ENCODE measurements at places on chromosomes 12 and 14.
A peak's percentile ranks its signal among the peaks of the same experiment; 100 is the strongest.

DNA sequence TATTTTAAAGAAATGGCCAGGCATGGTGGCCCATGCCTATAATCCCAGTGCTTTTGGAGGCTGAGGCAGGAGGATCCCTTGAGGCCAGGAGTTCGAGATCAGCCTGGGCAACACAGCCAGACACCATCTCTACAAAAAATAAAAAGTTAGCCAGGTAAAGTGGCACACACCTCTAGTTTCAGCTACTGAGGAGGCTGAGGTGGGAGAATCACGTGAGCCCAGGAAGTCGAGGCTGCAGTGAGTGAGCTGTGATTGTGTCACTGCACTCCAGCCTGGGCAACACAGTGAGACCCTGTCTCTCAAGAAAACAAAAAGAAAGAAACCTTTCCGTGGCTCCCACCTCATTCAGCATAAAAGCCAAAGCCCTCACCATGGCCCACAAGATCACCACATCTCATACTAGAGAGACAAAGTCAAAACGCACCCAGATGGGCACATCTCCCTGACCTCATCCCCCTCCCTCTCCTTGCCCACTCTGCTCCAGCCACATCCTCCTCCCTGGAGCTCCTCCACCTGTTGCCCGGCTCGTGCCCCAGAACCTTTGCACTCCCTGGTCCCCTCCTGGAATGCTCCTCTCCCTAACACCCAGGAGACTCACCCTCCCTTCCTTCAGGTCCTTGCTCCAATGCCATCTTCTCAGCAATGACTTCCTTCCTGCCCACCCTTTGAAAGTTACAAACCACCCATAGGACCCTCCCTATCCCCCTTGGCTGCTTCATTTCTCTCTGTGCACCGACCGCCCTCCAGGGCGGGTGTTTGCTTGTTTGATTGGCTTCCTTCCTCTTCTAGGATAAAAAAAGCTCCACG is 4.8 kb upstream of the SCARB1 start:
- no peak for DNase-seq

DNA sequence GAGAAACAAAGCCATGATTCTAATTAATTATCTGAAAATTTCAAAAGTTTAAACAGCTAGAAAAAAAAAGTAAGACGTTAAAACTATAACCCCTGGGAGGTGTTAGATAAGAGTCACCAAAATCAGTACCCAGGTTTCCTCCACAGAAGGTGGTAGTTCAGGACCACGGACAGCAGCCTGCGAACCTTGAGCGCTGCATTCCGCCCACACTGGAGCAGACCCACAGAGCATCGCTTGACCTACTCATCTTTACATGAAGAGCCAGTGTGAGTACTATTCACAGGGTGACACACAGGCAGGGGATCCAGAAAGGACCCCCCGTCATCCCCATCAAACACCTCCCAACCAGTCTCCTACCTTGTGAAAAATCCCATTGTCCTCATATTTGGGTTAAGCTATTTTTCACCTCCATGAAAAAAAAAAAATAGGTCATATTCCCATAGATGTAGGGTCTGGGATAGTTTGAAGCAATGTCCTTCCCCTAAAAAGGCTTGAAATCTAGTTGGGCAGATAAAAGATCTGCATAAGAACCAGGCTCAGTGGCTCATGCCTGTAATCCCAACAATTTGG is 8.8 kb upstream of the CHGA start:
- DNase-seq, result no peak

DNA sequence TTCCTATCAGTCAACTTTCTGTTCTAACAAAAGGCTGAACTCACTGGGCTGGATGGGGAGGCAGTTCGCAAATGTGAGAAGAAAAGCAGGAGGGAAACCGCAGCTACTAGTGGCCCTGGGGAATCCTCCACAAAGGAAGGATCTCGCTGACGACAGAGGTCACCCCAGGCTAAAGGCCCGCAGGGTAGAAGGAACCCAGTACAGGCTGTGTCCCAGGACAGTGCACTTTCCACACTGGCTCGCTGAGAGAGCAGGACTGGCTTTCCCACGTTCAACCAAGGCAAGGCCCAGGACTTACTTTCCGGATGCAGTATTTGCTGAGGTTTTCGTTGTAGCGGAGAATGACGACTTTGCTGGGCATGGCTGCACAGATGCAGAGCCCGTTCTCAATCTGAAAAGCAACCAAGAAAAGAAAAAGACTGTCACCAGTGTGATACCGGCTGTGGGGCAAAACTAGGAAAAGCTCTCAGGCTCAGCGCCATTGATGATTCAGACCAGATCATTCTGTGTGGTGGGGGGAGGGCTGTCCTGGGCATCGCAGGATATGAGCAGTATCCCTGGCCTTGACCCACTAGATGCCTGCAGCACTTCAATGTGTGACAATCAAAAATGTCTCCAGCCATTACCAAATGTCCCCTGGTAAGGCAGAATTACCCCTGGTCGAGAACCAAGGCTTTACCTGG is 36.3 kb downstream of the PRKAB1 start:
- DNase-seq, result peak; percentile 24

- no peak for DNase-seq
These were observed 12.2 kb downstream of the SYCP3 start for GRCh38 chr12:101727098-101727497.

GRCh38 chr14:106489112-106489881 is 962.9 kb downstream of the TMEM121 start:
- no peak for DNase-seq

DNA sequence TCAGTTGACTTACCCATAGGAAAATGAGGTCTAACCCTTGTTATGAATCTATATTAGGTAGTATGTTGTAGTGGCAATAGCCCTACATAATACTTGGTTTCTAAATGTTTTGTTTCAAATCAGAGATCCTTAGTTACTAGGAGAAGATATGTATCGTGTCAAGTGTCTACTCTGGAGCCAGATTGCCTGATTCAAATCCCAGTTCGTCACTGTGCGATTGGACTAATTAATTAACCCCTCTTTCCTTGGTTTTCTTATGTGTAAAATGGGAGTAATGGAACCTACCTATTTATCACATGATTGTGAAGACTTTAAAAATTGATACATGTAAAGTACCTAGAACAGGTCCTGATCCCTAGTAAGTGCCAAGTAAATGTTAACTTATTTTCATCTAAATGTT is 1.4 kb downstream of the LETMD1 start:
- DNase-seq, result no peak

- DNase-seq, result no peak
These were observed 9.2 kb downstream of the HIP1R start for GRCh38 chr12:122844366-122844971.

GRCh38 chr12:103558879-103559278 is 28.2 kb upstream of the STAB2 start:
- DNase-seq, result no peak

- peak; percentile 54 for DNase-seq
These were observed 990 bp downstream of the FERMT2 start for GRCh38 chr14:52949711-52950409.
